CD4-positive, alpha-beta T cell treated with Interleukin-6 at 100 ng/mL for 8 hours (primary cell): ENCODE measurements at places on chromosomes 4 and X.

DNA sequence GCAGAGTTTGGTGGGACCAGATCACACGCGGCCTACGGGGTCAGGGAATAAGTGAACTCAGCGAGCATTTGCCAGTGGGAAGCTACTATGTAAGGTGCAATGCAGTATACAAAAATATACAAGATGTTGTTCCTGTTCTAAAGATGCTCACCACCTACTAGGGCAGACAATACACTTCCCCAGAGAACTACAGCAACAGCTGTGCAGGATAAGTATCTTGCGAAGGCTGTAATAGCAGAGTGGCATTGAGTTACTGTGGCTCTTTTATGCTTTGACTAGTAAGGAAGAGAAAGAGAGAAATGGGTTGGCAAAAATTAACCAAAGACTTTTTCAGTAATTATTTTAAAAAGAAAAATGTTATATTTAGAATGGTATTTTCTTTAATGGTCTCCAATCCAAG is 61.2 kb downstream of the CDS1 start:
- no peak for DNase-seq

- DNase-seq, result no peak
Measured at GRCh38 chrX:129737916-129738315, 863 bp upstream of the XPNPEP2 start.

- no peak for DNase-seq
Measured at GRCh38 chr4:146640465-146641061, 1.9 kb downstream of the POU4F2 start.

- no peak for DNase-seq
Measured at GRCh38 chrX:12443534-12444098, 305.3 kb downstream of the FRMPD4 start.

GRCh38 chrX:72662020-72662747 is 51.9 kb downstream of the PHKA1 start:
- no peak for DNase-seq

DNA sequence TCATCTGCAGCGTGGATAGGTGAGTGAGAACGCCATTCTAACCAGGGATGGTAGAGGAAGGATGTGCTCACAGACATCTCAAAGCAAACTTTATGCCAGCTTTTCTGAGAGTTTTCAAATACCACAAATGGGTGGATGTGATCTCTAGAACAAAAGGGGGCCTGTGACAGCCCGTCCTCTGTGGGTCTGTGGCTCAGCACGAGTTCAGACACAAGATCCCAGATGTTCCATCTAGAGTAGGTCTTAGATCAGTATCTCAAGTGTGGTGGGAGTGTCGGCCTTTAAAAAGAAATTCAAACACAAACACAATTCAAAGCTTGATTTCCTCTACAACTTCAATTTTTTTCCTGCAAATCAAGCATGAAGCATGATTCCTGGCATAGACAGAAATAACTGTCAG is 22.8 kb downstream of the QDPR start:
- no peak for DNase-seq

DNA sequence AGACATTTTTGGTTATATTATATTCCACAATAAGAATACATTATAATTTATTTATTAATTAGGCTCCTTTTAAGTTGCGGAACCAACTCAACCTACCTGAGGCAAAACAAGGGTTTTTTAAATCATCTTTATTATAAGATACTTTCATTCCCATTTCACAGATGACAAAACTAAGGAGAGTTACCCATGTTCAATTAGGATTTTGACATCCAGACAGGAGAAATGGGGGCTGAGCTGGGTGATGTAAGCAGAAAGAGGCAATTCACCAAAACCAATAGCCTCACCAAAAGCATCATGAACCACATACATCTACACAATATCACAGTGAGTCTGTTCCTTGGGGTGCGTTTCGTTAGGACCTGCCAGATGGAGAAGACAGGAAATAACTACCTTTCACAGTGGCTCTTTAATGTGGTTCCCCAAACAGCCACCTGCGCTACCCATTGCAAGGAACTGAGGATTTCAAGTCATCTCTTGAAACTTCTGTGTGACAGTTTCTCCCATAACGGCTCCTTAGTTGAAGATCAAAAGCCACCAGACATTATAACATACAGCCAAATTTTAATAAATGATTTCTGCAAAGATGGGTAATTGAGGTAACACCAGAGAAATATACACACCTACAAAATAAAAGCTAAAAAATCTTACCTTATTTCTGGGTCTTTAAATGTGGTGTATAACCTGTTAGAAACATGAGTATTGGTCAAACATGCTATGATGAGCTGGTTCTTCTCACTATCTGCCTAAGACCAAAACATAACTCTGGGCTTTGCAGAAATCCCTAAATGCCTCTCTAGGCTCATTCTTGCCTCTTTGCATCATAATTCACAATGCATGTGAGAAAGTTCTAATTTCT is 190.6 kb upstream of the LEF1 start:
- peak; percentile 77 for DNase-seq

- no peak for DNase-seq
Measured at GRCh38 chr4:23717528-23718248, 172.2 kb downstream of the PPARGC1A start.

- DNase-seq, result no peak
Measured at GRCh38 chr4:140719686-140720085, 36.5 kb downstream of the TBC1D9 start.
